ENCODE measurements at places on chromosomes 11 and 22.

- DNase-seq: peak; percentile 90
Measured at GRCh38 chr11:47257517-47258316, at the start of gene NR1H3. TSS of gene NR1H3 (plus strand) at chr11:47257996. CDS start at chr11:47259217, 1,221 bp downstream.

- DNase-seq: no peak
Measured at GRCh38 chr11:100914415-100915110, 215.1 kb downstream of the PGR start.

DNA sequence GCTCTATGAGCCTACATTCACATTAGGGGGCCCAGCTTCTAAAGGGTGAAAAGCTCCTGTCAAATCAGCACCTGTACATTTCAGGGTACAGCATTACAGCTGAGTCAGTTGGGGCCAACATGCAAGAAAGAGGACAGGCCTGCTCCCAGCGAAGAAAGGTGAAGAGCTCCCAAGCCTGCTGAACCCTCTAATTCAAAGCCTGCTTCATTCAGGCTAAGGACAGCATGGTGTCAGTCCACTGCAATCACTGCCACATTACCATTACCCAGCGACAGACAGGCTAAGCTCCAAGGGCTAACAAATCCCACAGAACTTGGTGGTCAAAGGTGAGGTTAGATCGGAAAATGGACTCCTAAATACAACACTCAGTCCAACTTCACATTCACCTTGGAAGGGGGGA, 65.4 kb upstream of the CHRM4 start:
- no peak for DNase-seq

- no peak for DNase-seq
Measured at GRCh38 chr11:47631473-47631872, 10.9 kb downstream of the MTCH2 start.

GRCh38 chr11:60241786-60242185, 1.2 kb downstream of the MS4A4E start:
- DNase-seq: no peak

DNA sequence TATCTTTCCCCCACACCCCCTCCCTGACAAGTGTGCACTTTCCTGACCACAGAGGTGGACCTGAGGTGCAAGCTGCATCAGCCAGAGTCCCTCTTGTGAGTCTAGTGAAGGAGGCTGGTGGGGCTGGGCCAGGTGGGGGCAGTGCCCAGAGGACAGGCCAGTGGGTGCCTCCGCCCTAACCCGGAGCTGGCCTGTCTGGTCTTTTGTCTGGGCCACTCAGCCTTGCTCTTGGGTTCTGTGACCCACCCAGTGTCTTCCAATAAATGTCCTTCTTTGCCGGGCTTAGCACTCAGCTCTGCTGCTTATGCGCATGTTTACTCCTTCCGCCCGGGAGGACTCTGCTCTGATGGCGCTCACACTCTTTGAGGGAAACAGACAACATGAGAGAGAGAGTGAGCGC, 526.2 kb downstream of the TBC1D22A start:
- DNase-seq: no peak

DNA sequence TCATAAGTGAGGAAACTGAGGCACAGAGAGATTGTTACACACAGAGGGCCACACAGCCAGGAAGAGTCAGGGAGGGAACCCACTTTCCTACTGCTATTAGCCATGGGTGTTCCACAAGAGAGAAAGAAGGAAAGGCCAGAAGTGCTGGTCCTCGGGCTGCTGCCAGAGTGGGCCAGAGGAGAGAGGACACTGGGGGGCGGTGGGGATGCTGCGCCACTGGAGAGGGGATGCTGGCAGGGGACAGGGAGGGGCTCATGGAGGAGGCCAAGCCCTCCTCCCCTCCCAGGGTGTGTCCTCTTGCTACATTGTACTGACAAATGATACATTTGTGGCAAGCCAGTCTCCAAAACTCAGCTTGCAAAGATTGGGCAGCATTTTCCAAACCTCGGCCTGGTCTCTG, 9.9 kb downstream of the IL10RA start:
- no peak for DNase-seq

- DNase-seq: no peak
Measured at GRCh38 chr11:119728211-119728626, 781 bp downstream of the NECTIN1 start.

GRCh38 chr22:24141586-24141985, 39.7 kb upstream of the SUSD2 start:
- no peak for DNase-seq

- no peak for DNase-seq
Measured at GRCh38 chr22:46327691-46328465, 7.6 kb upstream of the TRMU start.

- DNase-seq: no peak
Measured at GRCh38 chr11:17333799-17334586, 17.6 kb upstream of the NCR3LG1 start.

- no peak for DNase-seq
Measured at GRCh38 chr22:31105282-31105929, 2.0 kb downstream of the SELENOM start.

GRCh38 chr11:35414311-35414710, 5.0 kb downstream of the SLC1A2 start:
- no peak for DNase-seq

DNA sequence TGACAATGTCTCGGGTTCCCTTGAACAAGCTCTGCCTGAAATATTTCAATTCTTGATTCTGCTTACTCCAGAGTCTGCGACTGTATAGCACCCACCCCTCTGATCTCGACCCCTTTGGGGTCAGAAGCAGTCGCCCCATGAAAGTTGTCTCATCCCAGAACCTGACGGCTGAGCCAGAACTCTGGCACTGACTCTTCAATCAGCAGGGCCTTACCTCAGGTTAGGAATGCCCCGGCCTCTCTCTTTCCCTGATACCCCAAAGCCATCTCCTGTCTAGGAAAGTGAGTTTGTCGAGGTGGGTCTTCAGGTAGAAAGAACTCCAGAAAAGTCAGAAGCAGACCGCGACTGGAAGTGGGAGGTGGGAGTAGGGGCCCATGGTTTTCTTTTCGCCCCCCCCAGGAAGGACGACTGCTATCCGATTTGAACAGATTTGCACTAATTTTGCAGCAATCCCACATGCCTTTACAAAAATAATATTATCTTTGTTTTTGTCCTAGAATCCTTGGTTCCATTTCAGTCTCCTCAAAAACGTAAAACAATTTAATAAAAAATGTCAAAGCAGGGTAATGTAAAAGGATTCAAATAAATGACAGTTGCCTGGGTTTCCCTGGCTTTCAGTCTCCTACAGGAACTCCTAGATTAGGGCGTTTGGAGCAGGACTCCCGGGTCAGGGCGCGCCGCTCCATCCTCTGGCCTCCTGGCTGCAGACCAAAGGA, 898 bp upstream of the ROBO3 start:
- no peak for DNase-seq

DNA sequence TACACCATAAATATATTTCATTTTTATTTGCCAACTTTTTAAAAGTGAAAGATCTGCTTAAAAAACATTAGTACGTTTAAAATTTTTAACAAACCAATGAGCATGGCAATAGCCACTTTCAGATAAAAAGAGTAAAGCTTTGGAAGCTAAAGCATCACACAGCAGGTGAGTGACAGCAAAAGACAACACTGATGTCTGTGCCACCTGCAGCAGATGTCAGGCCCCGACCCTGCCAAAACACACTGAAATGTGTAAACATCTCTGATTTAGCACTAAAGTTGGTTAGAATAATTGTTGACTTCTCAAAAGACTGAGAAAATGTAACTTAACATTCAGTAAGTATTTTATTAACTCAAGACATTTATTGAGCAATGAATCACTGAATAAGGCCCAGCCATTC, 232.9 kb downstream of the DLG2 start:
- no peak for DNase-seq

- peak; percentile 82 for DNase-seq
Measured at GRCh38 chr11:128549256-128549944, 38.0 kb downstream of the ETS1 start.

DNA sequence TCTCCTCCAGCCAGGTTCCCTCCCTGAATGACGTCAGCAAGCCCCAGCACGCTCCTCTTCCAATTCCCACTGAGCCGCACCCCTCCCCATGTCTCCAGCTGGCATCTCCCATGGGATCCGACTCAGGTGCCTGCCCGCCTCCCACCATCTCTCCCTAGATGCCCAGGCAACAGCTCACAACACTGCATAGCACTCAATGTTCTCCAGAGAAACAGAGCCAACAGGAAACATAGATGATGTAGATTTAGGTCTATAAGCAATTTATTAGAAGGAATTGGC, 532.3 kb downstream of the BRD1 start:
- DNase-seq: no peak

- DNase-seq: no peak
Measured at GRCh38 chr11:12694183-12694531, 19.9 kb downstream of the TEAD1 start.

- no peak for DNase-seq
Measured at GRCh38 chr11:64710418-64711137, 12.4 kb downstream of the NRXN2 start.

DNA sequence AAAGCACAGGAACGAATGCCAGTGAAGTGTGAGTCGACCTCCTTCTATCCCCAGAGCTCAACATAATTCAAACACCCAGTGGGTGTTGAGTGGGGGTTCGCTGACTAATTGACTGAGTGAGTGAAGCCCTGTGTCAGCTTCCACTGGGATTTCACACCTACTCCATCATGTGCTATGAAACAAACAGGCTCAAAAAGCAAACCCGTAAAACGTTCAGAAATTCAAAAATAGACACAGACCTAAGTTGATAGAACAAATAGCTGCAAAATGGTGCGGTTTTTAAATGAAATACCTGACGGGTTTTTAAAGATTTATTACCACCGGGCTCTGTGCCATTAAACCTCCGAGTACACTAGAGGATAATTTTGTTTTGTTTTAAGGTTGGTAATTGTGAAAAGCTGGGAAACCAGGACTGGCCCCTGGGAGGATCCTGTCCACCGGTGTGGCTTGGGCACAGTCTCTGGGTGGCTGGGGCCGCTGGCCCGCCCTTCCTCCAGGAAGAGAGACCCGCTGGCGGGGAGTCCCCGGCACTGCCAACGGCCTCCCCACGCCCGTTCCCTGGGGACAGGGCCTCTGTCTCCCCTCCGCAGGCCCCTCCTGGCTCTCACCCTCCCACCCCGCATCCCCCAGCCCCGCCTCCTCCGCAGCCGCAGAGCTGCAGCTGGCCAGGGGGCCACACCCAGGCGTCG, 13.6 kb downstream of the KCNJ5 start:
- peak; percentile 61 for DNase-seq

DNA sequence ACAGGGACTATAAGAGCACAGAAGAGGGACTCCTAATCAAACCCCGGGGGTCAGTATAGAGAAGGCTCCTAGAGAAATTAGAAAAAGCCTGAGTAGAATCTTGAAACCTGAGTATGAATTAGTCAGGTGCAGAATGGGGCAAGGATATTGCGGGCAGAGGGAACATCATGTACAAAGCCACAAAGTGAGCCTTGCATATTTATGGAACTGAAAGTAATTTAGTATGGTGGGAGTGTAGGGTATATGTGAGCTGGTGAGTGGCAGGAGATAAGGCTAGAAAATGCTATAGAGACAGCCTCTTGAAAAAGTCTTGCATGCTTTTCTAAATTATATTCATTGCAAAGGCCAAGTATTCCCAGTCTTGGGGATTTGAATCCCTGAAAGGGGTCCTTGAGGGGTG, 93.7 kb downstream of the STIM1 start:
- no peak for DNase-seq

- no peak for DNase-seq
Measured at GRCh38 chr11:107397357-107397756, 60.3 kb downstream of the CWF19L2 start.

DNA sequence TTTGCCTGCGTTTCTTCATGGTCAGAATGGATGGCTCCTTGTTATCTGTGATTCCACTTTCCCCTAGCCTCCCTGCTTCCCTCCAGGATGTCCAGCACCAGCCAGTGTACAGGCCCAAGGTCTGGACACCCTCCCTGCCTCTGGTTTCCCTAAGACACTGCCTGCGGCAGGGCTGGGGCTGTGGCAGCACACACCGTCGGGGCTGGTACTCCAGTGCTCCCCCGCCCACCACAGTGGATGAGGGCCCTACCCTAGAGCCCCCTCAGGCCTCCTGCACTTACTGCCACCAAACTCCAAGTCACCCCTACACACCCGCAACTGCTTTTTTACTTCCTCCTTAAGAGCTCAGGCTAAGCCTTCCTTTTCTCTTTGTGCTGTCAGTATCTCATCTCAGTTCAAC, 28.9 kb downstream of the ZNF214 start:
- DNase-seq: no peak
